T-cell (primary cell): ENCODE measurements at places on chromosomes 6 and 20.
A peak's percentile ranks its signal among the peaks of the same experiment; 100 is the strongest.

GRCh38 chr6:21158873-21159272 is 434.7 kb upstream of the SOX4 start:
- DNase-seq: no peak

GRCh38 chr20:39961637-39962244 is 727.3 kb downstream of the MAFB start:
- DNase-seq: no peak

DNA sequence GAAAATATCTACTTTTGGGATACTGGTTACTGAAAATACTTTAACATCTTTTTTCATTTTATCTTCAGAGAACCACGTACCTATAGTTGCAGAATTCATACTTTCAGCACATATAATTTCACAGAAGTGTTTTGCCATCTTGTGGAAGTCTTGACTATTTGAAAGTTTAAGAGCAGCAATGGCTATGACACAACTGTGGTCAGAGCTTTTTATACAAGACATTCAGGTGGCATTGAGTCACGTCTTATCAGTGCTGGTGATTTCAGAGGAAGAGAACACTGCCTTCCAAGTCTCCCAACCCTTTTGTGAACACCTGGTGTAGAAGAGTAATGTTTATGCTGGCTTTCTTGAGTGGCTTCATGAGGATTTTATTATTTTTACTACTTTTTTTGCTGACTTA is 171.6 kb downstream of the ARID1B start:
- DNase-seq: no peak

- no peak for DNase-seq
These were observed 197.0 kb downstream of the TRIM27 start for GRCh38 chr6:28726569-28727309.

- DNase-seq: no peak
These were observed 258.6 kb downstream of the LAMA2 start for GRCh38 chr6:129141499-129141898.

GRCh38 chr6:168122521-168122920 is 43.5 kb upstream of the FRMD1 start:
- DNase-seq: no peak

DNA sequence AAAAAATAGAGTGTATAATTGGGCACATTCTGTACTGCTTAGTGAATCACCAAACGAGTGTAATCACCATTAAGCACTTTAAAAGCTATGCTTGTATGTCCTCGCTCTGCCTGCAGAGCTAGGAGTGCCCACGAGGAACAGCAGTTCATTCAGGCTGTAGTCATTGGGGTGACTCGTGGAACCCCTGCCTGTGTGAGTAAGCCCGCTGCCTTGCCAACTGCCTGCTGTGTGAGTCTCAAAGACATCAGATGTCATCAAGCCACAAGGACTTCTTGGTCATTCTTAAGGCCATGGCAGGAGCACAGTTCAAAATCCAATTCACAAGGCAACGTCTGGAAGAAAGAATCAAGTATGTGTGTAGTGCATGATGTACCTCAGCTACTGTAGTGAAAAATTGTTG is 60.4 kb downstream of the FOXO3 start:
- no peak for DNase-seq

DNA sequence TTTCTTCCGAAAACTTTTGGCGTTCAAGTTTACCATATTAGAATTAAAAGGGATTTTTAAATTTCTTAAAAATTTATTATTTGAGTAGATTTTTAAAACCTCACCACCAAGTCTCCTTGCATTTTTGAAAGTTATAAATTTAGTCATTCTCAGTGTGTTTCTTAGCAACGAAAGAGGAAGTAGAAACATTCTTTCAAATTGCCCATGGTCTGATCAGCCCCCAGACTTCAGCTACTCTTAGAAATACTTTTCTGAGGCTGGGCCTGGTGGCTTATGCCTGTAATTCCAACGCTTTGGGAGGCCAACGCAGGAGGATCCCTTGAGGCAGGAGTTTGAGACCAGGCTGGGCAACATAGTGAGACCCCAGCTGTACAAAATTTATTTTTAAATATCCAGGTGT is 15.1 kb upstream of the RTF2 start:
- no peak for DNase-seq

DNA sequence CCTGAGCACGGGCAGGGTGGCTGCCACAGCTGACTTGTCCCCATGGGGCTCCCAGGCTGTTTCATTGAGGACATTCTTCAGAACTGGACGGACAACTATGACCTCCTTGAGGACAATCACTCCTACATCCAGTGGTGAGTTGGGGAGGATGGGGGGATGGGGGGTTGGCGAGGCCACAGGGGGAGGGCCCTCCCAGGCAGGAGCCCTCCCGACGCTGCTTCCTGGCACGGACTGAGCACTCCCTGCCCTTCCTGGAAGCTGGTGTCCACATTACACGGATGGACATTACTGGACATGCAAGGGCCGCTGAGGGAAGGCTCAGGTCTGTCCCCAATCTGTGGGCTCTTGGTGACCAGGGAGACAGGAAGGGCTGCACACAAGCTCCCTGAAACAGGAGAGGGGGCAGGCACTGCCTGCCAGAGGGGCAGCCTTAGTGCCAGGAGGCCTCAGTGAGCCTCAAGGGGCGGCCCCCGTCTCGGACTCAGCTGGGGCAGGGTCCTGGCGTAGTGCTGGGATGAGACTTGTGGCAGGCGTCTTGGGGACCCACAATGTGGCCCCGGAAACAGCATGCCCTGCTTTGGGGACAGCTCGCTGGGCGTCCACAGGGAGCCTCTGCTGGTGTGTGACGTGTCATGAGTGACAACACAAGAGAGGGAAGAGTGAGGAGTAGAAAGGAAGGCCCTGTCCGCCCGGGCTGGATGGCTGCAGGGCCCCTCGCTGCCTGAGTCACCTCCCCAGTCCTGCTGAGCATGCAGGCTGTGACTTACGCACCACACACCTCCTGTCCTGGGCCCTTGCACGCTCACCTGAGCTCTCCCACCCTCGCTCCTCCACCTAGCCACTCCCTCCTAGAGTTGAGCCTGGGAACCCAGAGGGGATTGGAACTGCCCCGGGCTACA is 5.1 kb downstream of the OGFR start:
- no peak for DNase-seq

- DNase-seq: no peak
These were observed 10.5 kb upstream of the TOP1 start for GRCh38 chr20:41018153-41018552.

DNA sequence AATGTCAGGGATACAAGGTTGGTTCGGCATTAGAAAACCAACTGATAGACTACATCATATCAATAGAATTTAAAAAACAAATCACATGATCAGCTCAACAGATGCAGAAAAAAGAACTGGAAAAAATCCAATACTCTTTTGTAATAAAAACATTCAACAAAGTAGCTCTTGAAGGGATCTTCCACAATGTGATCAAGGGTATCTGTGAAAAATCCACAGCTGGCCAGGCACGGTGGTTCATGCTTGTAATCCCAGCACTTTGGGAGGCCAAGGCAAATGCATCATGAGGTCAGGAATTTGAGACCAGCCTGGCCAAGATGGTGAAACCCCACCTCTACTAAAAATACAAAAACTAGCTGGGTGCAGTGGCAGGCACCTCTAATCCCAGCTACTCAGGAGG is 63.1 kb downstream of the ASCC3 start:
- no peak for DNase-seq

DNA sequence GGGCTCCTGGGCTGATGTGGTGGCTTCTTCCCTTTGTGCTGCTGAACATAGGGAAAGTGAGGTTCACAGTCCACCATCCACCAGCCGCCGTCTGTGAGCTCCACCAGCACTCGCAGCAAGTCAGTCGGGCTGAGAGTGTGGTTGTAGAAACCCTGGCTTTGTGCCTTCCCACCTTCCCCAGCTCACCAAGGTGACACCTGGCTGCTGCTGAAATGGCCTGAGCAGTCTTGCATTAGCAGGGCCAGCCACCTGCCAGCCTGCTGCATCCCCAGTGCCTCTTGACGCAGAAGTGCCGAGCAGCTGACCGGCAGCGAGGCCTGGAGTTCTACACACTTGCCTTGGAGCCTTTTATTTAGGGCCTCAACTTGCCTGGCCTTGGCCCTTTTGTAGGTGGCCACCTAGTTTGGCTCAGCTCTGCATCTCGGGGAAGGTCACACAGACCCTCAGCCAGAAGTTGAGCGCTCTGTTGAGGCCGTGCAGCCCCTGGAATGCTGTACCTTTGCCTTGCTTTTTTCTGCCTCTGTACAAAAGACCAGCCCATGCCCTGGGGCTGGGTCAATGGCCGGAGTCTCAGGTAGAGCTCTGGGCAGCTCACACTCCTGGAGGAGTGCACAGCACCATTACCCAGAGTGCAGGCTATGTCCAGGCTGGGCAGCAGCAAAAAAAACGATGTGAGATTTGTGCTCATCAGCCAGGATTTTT is 76.5 kb downstream of the PTPN1 start:
- no peak for DNase-seq

GRCh38 chr6:71114544-71114943 is 157.7 kb upstream of the B3GAT2 start:
- DNase-seq: no peak

- DNase-seq: no peak
These were observed 78.0 kb upstream of the MPC1 start for GRCh38 chr6:166460473-166461437.

DNA sequence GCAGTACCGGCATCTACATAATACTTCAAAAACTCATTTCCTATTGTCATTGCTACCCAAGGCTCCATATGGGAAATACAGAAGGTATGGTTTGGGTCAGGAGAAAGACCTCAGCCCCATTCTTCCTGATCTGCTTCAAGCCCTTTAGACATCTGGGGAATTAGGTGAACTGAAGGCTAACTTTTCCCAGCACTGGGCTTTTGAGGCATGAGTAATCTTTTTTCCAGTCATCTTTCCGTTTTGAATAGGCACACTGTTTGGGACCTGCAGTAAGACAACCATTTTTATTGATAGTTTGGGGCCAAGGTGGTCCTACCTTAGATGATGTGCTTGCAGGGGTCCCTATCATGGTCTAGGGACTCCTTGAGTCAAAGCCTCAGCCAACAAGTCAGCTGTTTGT is 198.4 kb downstream of the HAO1 start:
- DNase-seq: no peak

GRCh38 chr6:53754330-53754729 is 40.5 kb upstream of the LRRC1 start:
- no peak for DNase-seq

DNA sequence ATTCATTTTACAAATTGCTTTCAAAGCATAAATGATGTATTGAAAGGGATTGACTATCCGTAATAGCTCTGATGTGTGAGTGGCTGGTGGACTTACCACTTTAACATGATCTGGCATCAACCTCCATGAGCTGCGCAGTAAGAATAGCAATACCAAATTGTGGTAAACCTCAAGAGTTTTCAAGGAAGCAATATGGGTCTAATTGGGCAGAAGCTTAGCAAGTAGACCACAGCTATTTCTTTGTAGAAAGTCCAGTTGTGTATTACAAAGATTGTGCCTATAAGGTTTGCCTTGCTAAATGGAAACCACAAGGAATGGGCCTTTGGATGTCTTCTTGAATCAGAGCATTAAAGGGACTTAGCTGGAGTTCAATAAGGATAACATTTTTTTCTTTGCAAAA is 736.6 kb downstream of the KIF16B start:
- no peak for DNase-seq

DNA sequence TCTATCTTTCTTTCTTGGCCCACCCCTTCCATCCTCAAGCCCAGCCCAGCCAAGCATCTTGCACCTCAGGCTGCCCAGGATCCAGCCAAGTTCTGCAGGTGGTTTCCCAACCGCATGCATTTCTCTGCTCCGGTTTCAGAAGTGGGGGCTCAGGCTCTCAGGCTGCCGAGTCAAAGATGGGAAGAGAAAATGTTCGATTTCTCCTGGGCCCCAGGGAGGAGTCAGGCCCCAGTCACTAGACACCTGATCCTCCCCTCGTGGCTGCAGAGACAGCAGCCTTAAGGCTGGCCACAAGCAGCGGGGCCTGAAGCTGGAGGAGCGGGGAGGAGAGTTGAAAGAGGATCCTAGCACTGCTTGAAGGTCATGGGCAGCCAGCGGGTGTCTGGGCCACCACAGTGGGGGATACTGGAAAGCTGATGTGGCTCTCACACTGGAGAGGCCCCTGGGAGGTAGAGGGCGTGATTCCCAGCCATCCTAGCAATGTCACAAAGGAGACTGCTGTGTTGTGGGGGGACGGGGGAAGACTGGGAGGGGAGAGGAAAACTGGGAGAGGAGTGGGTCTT is 42.2 kb upstream of the ZFAND3 start:
- no peak for DNase-seq

DNA sequence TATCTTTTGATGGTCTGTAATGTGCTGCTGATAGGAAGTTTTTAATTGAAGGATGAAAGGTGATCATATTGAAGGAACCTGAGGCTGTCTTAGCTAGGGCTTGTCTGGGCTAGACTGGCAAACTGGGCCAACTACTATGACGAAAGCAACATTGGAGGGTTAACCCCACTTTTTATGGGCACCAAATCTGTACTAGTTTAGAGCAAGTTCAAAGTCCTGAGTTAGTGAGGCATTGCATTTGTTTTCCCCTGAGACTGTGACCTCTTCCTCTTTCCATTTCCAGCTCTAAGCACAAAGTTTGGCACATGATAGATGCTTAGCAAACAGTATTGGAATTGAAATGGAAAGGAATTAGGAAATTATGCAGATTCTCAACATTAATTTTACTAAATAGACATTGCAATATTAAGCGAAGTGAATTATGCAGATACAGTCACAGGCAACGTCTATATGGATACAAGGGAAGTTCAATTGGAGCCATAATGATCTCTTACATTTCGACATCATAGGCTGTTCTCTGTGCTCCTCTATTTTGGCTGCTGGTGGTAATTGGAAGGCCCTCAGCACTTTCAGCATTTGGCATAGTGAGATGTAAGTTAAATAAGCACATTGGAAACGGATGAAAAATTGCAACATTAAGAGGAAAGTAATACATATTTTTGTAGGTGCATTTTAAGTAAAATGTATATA is 22.2 kb downstream of the CEP57L1 start:
- DNase-seq: no peak

- no peak for DNase-seq
These were observed 155.2 kb downstream of the UBE3D start for GRCh38 chr6:82910395-82910794.

GRCh38 chr6:52388790-52389189 is 26.8 kb downstream of the PAQR8 start:
- peak; percentile 17 for DNase-seq

DNA sequence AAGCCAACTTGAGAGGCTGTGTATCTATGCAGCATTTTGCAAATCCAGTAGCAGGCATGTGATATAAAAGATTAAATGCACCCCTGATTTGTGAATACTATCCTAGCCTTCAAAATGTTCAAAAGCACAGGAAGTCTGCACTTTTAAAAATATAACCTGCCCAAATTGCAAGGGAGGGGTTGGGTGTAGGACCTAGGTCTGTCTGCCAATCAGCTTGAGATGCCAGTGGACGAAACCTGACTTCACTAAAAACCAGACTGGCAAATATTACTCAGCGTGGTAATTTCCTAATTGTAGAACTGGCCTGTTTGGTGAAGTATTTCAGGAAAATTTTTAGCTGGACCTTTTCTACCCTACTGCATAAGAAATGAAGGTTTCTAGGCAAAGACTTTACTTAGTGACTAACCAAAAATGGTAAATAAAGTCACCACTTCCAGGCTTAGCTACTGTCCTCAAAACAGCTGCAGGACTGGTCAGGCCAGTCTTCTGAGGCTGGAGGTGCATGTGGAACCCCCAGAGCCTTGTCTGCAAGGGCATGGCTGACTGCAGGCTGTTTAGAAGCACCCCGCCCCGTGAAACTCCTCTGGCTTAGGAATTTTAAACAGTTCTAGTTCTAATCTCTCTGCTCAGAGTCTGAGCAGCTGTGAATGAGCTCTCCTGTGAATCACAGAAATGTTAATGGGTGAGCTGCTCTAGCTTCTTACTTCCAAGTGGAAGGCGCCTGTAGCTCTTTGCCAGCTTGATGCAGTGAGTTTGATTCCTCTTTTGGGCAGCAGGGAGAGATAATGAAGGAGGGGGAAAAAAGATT is 104.4 kb upstream of the ESR1 start:
- DNase-seq: no peak

- DNase-seq: no peak
These were observed 10.7 kb downstream of the SPATA2 start for GRCh38 chr20:49904440-49905214.
